ENCODE measurements at places on chromosomes 7 and 10.

- no peak for DNase-seq
Observed at GRCh38 chr10:66505003-66505657, 420.7 kb upstream of the LRRTM3 start.

DNA sequence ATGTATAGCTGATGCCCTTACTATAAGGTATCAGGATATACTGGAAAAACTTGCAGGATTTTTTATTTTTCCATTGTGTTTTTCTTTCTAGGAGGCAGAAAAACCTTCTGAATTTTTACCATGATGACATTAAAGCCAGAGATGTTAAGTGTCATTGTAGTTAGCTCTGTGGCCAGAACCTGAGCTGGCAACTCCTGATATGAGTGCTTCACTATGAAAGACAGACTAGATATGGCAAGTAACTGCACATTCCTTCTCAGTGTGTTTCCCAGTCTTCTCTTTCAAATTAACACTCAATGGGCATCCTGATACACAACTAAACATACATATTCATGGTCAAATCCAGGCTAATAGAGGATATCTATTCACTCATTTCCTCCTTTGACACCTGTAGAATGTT lies 166.2 kb downstream of the CTTNBP2 start:
- no peak for DNase-seq

- no peak for DNase-seq
Observed at GRCh38 chr10:75712242-75712880, 280.9 kb downstream of the LRMDA start.

DNA sequence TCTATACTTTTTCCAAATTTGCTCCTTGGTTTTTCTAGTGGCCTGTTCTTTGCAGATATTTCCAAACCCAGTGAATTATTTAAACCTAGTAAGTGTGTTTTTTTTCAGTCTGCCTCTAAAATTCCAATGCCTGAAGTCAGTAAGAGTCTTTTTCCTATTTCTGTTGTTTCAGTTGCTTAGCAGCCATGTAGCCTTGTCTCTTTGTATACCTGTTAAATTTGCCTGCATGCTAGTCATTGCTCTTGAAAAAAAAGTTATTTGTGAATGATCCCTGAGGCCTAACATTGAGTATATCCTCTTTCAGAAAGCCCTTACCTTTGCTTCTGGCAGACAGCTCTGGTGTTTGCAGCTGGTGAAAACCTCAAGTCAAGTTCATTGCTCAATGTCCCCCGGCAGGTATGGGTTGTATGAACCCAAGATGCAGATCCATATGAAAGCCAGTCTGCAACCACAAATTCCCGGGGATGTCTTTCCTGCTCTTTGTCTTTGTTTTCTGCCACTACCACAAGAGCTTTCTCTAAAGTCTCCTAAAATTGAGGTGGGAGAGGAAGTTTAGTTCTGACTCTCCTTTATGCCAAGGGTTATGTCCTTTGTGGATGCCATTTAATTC lies 35.7 kb downstream of the CH25H start:
- DNase-seq: no peak

Measured in NCI-H1694 treated with DMSO at 0.1 percent for 48 hours (cell line).